NCI-H2171 (cell line): ENCODE measurements at places on chromosomes 1 and 21.

DNA sequence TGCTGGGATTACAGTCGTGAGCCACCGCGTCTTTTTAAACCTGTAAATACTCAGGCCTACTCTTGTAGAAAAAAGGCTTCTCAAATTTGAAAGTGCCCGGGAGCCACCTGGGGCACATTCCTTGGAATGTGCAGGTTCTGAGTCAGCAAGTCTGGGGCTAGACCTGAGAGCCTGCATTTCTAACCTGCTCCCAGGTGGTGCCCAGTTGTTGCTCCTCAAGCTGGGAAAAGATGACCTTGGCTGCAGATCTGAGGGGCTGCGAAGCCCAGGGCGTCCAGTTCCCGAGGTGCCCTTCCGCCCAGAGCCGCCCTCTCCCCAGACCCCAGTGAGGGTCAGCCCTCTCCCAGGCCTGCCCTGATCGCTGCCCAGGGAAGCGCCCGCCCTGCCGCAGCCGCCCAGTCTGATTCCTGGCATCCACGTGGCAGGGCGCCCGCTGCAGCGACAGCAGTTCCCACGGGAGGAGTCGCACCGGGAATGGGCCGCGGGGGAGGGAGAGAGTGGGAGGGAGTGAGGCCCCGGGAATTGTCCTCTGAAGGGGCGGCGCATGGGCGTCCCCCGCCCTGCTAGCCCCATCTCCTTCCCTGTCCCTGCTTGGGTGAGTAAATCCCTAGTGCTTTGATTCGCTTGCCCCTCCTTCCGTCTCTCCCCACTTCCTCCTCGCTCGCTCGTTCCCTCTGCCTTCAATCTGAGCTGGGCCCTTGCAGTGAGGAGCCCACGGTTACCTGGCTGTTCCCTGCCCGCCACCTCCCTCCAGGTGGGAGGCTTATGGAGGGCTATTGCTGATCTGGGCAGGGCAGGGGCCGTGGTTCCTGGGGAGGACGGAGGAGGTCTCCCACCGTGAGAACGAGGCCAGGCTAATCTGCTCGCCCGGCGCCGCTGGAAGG is 18.8 kb upstream of the TENT5B start:
- DNase-seq = peak; percentile 88

- DNase-seq = peak; percentile 59
These were observed 26.7 kb upstream of the RPTN start for GRCh38 chr1:152185544-152186391.

DNA sequence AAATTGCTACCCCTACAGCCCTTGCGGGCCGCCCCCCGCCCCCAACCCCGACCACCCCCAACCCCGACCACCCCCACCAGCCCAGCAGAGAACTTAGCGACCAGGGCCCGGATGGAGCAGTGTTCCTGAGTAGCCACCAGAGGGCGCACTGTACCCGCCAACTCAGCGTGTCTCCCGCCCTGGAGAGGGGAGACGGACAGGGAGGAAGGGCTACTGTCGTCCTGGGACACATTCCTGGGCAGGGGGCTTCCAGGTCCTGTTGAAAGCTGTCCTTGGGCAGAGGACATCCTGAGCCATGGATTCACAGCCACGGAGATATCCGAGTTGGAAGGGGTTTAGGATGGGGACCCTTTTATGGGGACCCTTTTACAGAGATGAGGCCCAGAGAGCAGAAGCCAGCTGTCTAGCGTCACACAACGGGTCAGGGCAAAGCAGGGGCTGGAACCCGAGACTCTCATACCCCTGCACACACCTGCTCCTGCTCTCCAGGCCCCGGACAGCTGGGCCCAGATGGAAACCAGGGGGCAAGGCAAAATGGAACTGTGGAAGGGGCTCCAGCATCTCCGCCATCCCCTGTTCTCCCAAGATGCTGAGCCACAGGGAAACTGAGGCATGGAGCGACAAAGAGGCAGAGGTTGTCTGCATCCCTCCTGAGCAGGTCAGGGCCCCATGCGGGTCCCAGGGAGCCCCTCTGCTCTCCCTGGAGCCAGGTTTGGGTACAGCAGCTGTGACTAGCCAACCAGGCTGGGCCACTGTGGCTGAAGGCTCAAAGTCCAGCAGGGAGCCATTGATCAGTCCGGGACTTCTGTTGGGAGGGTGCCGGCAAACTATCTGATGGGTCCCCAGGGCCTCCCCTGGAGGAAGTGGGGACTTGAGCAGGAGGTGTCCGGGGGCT is 25.0 kb upstream of the LAPTM5 start:
- DNase-seq = peak; percentile 37

GRCh38 chr1:231919886-231920285 is 293.3 kb downstream of the DISC1 start:
- DNase-seq = peak; percentile 70
